ENCODE measurements at places on chromosomes 1 and 21.

DNA sequence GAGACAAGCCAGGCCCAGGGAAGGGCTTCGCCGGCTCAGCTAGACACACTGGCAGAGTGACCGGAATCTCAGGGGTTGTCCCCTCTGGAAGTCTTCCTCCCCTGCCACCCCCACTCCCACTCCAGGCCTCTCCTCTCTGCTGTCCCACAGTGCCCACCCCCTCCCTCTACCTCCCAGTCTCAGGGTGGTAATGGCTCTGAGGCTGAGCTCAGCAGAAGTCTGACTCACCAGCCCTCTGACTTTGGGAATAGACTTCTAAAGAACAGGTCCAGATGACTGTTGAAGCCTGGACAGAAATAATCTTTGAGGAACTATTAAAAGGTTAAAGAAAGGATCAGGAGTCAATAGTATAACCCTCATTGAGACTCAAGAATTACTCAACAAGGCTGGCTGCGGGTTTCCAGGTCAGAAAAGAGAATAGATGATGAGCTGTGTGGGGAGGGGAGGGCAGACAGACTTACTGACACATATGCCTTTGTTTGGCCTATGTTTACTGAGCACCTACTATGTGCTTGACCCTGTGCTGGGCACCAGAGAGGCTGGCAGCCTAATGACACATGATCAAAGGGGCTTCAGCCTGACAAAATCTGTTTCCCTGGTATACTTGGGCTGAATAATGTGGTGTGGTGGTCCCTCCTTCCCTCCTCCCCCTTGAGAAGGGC lies 8.2 kb downstream of the HCRTR1 start:
- no peak for DNase-seq

- no peak for DNase-seq
Measured at GRCh38 chr1:48026275-48026674, 29.1 kb upstream of the TRABD2B start.

- peak; percentile 45 for DNase-seq
Measured at GRCh38 chr1:204975568-204976235, 67.3 kb upstream of the CNTN2 start.

DNA sequence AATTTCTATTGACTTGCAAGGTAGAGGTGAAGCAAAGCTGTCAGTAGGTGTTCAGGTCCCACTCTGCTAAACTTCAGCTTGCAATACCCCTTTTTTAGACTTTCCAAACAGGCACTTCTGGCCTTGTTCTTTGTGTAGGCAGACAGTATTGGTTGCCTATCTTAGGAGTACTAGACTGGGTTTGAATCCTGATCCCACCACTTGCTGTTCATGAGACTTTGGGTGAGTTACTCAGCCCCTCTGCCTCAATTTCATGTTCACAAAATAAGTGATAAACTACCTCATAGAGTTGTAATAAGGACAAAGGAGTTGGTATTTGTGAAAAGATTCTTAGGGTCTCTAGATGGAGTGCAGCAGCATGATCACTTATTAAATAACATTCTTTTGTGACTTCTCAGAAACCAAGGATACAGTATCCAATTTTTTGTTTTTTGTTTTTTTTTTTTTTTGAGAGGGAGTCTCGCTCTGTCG lies 5.2 kb downstream of the RCC1 start:
- DNase-seq = peak; percentile 54

DNA sequence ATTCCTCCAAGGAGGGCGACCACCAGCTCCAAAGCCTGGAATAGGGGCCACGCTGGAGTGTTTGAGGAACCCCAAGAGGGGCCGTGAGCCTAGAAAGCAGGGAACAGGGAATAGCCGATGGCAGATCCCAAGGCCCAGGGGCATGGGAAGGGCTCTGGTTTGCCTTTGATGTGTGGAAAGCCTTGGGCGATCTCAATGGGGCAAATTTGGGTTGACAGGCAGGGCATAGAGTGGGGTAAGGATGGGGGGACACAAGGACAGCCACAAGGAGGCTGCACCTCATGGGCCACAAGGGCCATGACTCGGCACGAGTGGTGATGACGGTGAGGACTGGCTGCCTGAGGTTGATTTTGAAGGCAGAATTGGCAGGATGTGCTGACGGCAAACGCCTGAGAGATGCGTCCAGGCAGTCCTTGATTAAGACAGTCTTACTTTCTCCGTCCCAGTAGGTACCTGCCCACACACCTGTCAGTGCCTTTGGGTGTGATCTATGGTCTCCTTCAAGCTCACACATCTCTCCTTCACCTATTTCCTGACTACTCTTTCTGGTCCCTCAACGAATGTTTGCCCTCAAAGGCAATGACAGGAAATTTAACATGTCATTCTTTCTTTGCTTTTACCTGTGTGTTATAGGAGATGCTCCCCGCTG lies 2.0 kb upstream of the TMPRSS3 start:
- DNase-seq = no peak
